ENCODE measurements at places on chromosomes 3 and 15.

DNA sequence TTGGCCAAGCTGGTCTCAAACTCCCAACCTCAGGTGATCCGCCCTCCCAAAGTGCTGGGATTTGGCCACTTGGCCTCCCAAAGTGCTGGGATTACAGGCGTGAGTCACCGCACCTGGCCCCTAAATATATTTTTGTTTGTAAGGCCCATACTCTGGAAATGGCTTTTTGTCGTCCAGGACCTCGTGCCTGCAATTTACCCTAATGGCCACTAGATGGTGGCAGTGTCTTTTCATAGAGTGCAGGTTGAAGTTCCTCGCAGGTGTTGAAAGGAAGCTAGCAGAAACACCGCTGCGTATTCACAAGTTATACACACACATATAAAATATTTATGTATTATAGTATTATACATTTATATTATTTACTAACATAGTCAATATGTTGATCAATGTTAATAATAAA lies 97.2 kb downstream of the LRTM1 start:
- no peak for DNase-seq

GRCh38 chr3:123246866-123247265 lies 45.1 kb downstream of the SEC22A start:
- no peak for DNase-seq

DNA sequence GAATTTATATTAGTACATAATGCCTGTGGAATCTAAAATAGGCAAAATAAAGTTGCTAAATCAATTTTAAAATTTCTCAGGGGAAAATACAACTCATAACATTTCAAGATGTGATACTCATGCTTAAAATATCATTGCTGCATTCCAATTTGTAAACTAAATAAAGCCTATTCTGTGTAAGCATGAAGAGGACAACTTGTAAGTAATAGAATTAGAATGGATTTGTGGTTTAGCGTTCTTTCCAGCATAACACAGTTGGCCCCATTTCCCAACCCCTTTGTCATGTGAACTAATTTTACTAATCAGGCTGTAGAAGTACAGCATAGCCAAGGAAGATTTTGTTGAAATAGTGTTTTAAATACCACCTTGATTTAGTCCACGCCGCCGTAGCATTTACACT lies 437.2 kb downstream of the SI start:
- no peak for DNase-seq

DNA sequence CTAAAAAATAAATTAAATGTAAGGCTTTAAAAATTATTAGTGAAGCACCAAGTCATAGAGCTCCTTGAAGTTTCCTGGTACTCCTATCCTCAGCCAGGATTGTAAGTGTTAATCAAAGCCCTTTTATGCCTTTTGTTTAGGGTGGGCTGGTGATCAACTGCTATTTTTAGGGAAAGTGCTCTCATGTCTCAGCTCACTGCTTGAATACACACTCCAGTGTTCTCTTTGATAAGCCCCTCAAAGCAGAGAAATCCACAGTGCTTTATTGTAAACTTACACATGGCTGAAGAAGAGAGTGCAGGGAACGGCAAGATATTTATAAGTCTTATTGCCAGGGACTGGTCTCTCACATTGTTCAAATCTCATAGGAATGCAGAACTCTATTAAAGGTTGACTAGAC lies 156.4 kb upstream of the AZI2 start:
- DNase-seq: no peak

DNA sequence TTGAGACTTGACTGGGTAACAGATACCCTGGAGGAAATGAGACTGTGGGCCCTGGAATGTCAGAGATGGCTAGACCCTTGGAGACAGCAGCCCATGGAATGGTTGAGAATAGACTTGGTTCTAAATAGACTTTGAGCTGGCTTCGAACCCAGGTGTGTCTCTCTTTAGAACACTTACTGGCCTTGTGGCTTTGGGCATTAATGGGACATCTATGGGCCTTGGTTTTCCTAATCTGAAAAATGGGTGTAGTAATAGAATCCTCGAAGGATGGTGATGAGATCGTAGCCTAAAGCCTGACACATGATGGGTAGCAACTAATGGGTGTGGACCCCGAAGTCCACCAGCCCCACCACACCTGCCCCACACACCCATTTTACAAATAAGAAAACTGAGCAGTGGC lies 119.2 kb downstream of the TMEM266 start:
- DNase-seq: no peak

GRCh38 chr3:2898591-2899353 lies 211.4 kb downstream of the IL5RA start:
- DNase-seq: no peak

DNA sequence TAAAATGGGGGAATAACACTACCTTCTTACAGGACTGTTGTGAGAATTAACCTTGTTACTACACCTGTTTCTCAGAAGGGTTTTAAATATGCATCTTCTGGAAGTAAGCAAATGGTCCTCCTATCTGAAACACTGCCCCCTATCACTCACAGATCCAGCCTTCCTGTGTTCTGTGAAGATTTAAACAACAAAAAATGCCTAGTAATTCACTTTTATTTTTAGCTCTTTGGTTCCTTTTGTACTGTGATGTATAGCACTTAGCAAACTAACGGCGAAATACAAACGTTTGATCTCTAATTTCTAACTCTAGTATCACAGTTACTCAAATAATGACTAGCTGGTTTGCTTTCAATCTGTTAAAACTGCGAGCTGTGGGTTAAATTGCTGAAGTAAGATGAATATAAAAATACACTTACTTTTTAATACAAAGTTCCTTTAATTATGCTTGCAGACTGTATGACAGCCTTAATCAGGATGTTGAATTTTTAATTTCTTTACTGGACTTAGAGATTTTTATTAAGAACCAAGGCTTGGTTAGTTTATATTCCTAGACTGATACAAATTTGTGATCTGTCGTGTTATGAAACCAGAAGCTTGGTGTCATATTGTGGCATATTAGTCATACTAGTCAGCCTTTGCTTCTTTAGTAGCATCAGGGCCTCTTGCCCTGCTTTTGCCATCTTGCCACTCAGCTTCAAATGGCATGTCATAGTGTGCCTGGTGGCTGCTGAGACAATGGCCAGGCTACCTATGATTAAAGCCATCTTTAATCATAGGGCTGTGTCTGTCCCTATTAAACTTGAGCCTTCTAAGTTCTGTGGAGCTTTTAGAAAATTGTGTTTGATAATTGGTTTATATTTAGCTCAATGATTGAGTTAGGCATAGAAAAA lies 9.2 kb downstream of the EIF3J start:
- DNase-seq: no peak

- no peak for DNase-seq
Observed at GRCh38 chr3:112376992-112377391, 44.0 kb downstream of the CD200 start.

- DNase-seq: no peak
Observed at GRCh38 chr3:196454935-196455334, 22.7 kb upstream of the UBXN7 start.

- no peak for DNase-seq
Observed at GRCh38 chr15:87167055-87167454, 1087.4 kb downstream of the AGBL1 start.

GRCh38 chr3:65703820-65704219 lies 334.9 kb downstream of the MAGI1 start:
- DNase-seq: no peak

Data from naive thymus-derived CD8-positive, alpha-beta T cell (primary cell).